Uterus (tissue), 4 donors: ENCODE measurements at places on chromosomes 7 and 10. TPM values are rescaled to one million over a fixed set of nuclear protein-coding genes. Genes with fewer than 3 reads are reported as not detected.

GRCh38 chr7:127648986-127649385, 3.0 kb upstream of the SND1 start:
- no peak for DNase-seq
- no peaks in the 10 kb centered on the region for H3K4me1 ChIP-seq
- H3K4me3 ChIP-seq = no peak overlapping the region
- H3K27ac ChIP-seq = no peak overlapping the region
- H3K36me3 ChIP-seq = no peaks in the 10 kb centered on the region

GRCh38 chr10:70884741-70885140, 3.6 kb downstream of the PCBD1 start:
- no peak for DNase-seq
- no peaks in the 10 kb centered on the region for H3K27me3 ChIP-seq
- no peak overlapping the region for H3K4me3 ChIP-seq
- no peaks in the 10 kb centered on the region for H3K36me3 ChIP-seq
- H3K27ac ChIP-seq = no peak overlapping the region

DNA sequence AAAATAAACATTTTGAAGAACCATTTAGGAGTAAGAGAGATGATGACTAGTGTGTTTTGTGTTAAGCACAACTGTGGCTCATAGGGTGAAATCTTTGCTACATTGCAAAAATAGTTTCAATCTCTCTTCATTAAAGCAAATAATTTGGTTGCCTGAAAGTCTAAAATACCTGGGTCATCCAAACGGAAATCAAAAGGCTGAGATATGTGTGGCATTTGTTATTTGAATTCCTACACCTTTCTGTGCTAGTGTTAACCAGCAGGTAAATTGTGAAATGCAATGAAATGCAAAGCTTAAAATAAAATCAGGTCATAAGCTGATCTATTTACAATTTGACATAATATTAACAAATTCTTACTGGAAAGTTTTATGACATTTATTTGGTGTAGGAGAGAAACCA, 40.9 kb upstream of the SEMA3E start:
- H3K4me3 ChIP-seq = no peak overlapping the region
- no peaks in the 10 kb centered on the region for H3K36me3 ChIP-seq
- DNase-seq = no peak
- no peaks in the 10 kb centered on the region for H3K4me1 ChIP-seq
- no peaks in the 10 kb centered on the region for H3K27me3 ChIP-seq

- no peak overlapping the region for H3K27ac ChIP-seq
- no peak for DNase-seq
- H3K27me3 ChIP-seq = no peaks in the 10 kb centered on the region
- H3K4me3 ChIP-seq = no peak overlapping the region
- H3K36me3 ChIP-seq = no peaks in the 10 kb centered on the region
Measured at GRCh38 chr10:85580585-85580984, 786.0 kb downstream of the GRID1 start.

GRCh38 chr7:142391191-142391992, 133.5 kb upstream of the PRSS58 start:
- H3K27ac ChIP-seq = no peak overlapping the region
- no peaks in the 10 kb centered on the region for H3K36me3 ChIP-seq
- H3K4me1 ChIP-seq = no peaks in the 10 kb centered on the region
- H3K27me3 ChIP-seq = no peaks in the 10 kb centered on the region
- H3K4me3 ChIP-seq = no peak overlapping the region
- no peak for DNase-seq

DNA sequence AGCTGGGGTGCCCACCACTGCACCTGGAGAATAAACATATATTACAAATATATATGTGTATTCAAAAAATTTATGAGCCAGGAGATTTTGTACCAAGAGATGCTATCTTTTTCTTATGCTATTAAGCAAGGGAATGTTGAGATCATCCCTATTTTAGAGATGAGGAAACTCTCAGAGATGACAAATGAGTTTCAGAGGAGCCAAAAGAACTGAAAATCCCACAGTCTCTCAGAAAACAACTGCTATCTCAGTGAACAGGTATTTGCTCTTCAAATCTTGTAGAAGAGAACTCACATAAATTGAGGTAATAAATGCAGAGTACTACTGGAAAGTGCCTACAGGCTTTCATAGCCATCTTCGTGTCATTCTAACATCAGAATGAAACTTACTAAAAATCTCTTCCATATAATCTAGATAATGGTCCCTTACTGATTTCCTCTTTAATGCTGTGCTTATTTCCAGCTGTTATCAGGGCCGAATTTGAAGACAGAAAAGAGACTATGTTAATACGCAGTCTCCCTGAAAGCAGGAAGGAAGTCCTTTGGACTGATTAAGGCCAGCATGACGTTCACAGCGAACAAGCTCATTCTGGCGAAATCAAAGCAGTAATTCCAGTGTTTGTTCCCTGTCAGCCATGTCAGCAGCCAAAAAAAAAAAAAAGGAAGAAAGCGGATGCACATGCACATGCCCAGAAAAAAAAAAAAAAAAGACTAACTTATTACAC, 29.4 kb upstream of the ANAPC16 start:
- peak; percentile 55 for DNase-seq
- H3K27me3 ChIP-seq = no peaks in the 10 kb centered on the region
- H3K4me1 ChIP-seq = peaks cover 3% of the 10 kb centered on the region
- no peak overlapping the region for H3K4me3 ChIP-seq

DNA sequence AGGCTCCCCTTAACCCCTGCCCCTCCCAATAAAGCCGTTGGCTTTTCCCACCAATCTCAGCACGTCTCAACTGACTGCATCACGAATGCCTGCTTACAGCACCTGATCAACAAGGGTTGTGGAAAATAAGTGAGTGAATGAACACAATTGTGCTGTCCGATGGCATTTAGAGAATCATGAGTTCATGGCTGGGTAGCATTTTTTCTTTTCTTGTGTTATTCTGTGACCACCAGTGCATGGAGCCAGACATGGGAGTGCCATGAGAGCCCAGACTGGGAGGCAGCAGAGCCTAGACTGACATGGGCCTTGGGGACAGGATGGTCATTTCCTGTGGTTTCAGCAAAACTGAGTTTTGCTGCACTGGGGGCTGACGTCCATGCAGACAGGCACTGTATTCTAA, 254.1 kb upstream of the IGFBP3 start:
- H3K27me3 ChIP-seq = no peaks in the 10 kb centered on the region
- no peak for DNase-seq
- H3K4me1 ChIP-seq = peaks cover 12% of the 10 kb centered on the region

DNA sequence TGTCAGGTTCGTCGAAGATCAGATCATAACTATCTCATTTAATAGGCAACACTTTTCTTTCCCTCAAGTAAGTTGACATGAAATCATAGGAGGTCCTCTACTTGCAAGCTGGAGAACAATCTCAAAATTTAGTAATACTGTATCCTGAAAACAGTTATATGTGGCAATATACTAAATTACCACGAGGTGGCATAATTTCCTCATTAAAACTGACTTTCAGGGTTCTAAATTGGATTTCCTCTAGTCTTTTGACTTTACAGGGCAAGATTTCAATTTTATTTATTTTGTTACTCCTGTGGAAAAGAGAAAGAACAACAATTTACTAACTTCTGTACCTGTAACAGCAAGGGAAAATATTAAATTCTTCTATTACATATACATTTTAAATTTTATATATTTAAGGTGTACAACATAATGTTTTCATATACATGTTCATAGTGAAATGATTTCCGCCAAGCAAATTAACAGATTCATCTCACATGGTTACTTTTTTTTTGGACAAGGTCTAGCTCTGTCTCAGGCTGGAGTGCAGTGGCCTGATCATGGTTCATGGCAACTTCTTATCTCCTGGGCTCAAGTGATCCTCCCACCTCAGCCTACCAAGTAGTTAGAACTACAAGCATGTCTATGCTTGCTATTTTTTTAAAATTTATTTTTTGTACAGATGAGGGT, 53.4 kb upstream of the CYP2C18 start:
- no peak overlapping the region for H3K4me3 ChIP-seq
- DNase-seq = no peak
- no peaks in the 10 kb centered on the region for H3K4me1 ChIP-seq
- no peaks in the 10 kb centered on the region for H3K36me3 ChIP-seq

DNA sequence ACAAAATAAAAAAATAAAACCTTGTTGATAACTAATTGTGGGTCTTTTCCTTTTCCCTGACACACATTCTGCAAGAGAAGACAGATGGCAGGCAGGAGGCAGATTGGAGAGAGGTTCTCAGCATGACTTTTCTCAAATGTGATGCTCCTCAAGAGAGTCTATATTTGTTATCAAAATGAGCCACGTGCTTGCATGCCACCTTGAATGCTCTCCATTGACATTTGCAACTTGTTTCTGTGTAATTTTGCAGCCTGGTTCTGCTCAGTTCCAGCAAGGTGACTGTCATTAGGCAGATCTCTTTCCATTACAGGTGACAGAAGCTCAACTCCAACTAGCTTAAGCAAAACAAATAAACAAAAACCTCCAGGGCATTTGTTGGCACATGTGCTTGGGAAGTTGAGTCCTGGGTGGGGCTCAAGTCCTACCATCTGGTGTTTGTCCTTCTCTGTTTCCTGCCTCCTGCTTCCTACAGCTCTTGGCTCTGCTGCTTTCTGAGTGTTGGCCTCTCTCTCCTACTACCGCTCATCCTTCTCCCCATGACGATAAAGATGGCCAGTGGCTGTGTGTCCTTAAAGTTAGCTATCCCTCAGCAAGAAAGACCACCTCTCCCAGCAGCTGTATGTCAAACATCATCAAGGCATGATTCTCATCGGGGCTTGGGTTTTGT, 56.7 kb downstream of the GRK5 start:
- no peak overlapping the region for H3K27ac ChIP-seq
- DNase-seq = no peak
- no peaks in the 10 kb centered on the region for H3K27me3 ChIP-seq
- no peaks in the 10 kb centered on the region for H3K4me1 ChIP-seq

GRCh38 chr10:117609095-117609795, 66.7 kb downstream of the EMX2 start:
- DNase-seq = peak; percentile 66
- no peaks in the 10 kb centered on the region for H3K36me3 ChIP-seq
- H3K27me3 ChIP-seq = no peaks in the 10 kb centered on the region
- H3K4me1 ChIP-seq = peaks cover 9% of the 10 kb centered on the region
- peak overlapping the region; percentile 83 for H3K27ac ChIP-seq

- no peak overlapping the region for H3K4me3 ChIP-seq
- H3K36me3 ChIP-seq = no peaks in the 10 kb centered on the region
- no peaks in the 10 kb centered on the region for H3K4me1 ChIP-seq
- no peaks in the 10 kb centered on the region for H3K27me3 ChIP-seq
Measured at GRCh38 chr10:79336276-79336675, 11.0 kb upstream of the PPIF start.

- H3K4me1 ChIP-seq = no peaks in the 10 kb centered on the region
- no peak overlapping the region for H3K27ac ChIP-seq
Measured at GRCh38 chr10:104103956-104104355, 18.0 kb upstream of the SFR1 start.

- DNase-seq = no peak
- H3K36me3 ChIP-seq = no peaks in the 10 kb centered on the region
- no peaks in the 10 kb centered on the region for H3K4me1 ChIP-seq
- no peak overlapping the region for H3K4me3 ChIP-seq
- no peaks in the 10 kb centered on the region for H3K27me3 ChIP-seq
- H3K27ac ChIP-seq = no peak overlapping the region
Measured at GRCh38 chr7:73341877-73342276, 13.9 kb downstream of the FKBP6 start.

Gene AGBL3
- total RNA-seq = 12.5 TPM

Gene HMX2
- not detected for total RNA-seq

Gene ASB15
- total RNA-seq = not detected

Gene APBB1IP
- not detected for total RNA-seq

Gene C7orf57
- not detected for total RNA-seq

Gene TTYH3
- 42.7 TPM for total RNA-seq
